ENCODE measurements at places on chromosomes 16 and 17.

GRCh38 chr16:87832741-87833502, 36.4 kb downstream of the SLC7A5 start:
- no peak for DNase-seq

DNA sequence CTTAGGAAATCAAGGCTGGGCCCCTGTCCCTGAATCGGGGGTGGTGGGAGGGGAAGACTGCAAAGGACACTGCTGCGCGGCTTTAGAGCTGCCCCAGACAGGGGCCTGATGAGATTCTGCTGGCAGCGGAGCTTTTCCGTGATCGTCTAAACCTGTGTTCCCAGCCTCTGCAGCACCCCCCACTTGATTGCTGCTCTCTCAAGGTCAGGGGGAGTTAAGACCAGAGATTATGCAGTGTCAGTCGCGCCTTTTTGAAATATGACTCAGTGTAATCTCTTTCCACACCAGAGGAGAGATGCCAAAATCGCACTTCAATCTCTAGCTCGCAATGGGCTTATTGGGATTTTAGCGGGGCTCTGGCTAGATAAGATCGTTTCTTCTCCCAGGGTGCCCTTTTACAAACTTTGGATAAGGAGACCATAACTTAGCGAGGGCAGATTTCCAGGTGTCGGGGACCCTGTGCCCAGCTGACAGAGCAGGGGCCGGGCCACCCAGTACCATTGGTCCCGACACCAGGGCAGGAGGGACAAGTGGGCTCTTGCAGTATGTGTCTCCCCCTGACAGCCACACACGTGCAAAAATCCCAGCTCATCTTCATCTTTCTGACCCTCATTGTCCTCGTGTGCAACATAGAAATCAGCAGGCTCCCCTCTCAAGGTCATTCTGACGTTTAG, 87.0 kb downstream of the IRX3 start:
- no peak for DNase-seq

DNA sequence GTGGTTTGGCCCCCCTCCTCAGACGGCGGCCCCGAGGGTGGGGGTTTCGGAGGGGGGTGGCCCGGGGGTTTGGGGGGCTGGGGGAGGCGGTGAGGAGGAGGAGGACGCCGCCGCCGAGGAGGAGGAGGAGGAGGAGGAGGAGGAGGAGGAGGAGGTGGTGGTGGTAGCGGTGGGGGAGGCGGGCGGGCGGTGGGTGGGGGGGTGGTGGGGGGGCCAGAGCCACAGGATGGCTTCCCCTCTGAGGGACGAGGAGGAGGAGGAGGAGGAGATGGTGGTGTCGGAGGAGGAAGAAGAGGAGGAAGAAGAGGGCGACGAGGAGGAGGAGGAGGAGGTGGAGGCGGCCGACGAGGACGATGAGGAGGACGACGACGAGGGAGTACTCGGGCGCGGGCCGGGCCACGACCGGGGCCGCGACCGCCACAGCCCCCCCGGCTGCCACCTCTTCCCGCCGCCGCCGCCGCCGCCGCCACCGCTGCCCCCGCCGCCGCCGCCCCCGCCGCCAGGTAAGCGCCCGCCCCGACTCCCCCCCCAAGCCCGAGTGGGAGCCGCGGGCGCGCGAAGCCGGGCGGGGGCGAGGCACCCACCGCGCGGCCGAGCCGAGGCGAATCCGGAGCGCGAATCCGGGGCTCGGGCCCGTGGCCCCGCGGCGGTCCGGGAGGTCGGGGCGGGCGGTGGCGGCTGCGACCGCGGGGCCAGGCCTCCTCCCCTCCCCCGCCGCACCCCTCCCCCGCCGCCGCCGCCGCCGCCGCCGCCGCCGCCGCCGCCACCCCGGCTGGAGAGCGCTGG, 3.8 kb upstream of the CHD3 start:
- peak; percentile 10 for DNase-seq

- DNase-seq, result no peak
These were observed 17.6 kb downstream of the ACE start for GRCh38 chr17:63494300-63494928.
